ENCODE measurements at places on chromosomes 11 and 22.

DNA sequence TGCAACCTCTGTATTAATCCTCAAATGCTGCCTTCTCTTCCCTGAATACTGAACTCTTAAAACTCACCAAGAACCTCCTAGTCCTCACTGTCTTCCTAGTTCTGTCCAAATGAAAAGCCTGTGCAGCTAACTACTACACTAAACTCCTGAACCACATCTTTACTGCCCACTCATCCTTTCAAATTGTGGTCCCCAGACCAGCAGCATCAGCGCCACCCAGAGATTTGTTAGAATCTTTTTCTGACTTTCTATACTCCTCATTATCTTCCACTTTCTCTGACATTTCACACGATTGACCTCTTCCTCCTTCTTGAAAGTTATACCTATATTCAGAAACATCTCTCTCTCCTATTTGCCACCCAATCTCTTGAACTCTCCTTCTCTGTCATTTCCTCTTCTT, 461.3 kb downstream of the DLG2 start:
- DNase-seq, result no peak

DNA sequence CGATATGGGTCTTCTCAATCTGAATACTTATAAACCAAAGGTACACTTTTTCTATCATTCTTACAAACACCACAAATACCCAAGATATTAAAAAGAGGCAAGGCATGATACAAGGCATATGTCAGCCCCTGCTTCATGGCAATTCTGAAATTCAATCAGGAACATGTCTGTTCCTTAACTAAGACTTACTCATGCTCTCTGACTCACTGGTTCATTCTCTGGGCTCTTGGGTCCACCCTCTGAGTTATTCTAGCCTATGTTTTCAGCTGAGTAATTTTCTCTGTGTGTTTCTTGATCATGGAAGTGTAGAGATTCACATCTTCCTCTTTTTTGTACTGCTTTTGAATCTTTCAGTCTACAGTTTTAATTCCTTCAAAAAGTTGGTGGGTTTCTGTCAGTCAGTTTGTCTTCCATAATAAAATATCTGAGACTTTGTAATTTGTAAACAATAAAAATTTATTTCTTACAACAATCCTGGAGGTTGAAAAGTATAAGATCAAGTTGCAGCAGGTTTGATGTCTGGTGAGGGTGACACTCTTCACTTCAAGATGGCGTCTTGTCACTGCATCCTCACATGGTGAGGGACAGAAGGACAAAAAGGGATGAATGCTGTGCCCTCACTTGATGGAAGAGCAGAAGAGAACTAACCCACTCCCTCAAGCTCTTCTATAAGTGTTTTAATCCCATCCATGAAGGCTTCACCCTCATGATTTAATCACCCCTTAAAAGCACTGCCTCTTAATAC, 211.7 kb downstream of the FAM76B start:
- peak; percentile 70 for DNase-seq

GRCh38 chr11:128563308-128563707, 24.1 kb downstream of the ETS1 start:
- DNase-seq, result no peak

- peak; percentile 44 for DNase-seq
Measured at GRCh38 chr22:35838855-35839576, 121.3 kb downstream of the APOL5 start.

DNA sequence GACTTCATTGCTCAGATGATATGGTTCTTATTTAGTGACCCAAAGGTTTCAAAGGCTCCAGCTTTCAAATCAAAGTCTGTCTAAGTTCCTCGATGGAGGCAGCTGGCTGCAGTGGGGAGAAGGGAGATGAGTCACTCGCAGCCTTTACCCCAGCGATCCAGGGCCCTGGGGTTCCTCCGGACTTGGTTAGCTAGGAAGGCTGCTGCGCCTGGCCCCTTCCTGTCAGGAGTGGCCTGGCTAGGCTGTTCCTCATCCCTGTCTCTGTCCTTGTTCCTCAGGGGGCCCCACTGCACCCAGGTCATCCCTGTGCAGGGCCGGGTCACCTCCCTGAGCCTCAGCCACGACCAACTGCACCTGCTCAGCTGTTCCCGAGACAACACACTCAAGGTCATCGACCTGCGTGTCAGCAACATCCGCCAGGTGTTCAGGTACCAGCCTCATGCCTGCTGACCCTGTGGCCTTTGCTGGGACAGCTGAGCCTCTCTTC, 13.9 kb downstream of the ATG16L2 start:
- peak; percentile 66 for DNase-seq

DNA sequence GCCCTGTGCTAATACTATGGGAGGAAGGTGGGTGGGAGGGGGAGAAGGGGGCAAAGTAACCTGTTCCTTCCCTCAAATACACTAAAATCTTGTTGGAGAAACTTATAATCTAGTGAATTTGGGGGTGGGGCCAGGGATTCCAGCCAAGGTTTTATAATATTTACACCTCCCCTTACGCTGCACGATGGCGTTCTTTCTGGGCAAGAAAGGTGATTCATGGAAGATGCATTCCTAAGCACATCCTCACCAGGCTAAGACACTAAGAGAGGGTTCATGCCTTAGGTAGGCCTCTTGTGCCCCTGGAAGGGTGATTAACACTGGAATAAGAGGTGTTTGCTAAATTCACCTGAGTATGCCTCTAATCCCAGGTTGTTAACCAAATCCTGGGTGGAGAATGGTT, 82.6 kb downstream of the BARX2 start:
- DNase-seq, result no peak

GRCh38 chr11:26014456-26015115, 317.3 kb upstream of the ANO3 start:
- no peak for DNase-seq

GRCh38 chr11:27599217-27599616, 92.6 kb upstream of the LIN7C start:
- no peak for DNase-seq

GRCh38 chr11:99277281-99277680, 256.5 kb downstream of the CNTN5 start:
- no peak for DNase-seq

GRCh38 chr11:7572001-7572712, 58.4 kb downstream of the PPFIBP2 start:
- DNase-seq, result no peak

DNA sequence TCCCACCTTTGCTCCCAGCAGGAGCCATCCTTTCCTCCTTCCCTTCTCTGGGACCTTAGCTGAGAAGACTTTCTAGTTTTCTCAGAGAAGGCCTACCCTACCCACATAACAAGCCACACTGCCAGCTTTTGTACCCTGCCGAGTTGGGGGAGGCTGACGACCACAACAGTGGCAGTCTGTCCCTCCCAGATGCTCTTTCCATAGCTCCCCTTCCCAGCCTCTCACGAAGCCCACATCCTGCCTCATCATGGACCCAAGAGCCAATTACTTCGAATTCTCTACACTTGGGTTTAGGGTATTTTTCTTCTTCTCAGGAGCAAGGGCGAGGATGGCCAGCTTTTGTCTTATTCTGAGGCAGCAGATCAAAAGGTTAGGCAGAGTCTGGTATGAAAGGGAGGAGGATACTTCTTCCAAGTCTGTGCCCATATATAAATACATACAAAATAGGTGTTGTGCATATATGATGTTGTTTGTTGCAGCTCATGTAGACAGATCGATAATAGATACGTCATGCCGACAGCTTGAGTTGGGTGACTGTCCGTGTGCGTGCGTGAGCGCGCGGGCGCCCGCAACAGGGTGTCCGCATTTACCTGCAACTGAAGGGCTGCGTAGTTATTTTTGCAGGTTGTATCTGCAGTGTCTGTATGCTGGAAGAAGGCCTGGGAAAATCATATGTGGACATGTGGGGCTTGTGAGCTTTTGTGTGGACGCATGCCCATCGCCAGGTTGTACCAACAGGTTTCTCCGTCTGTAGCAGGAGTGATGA, 846 bp upstream of the NRGN start:
- no peak for DNase-seq

DNA sequence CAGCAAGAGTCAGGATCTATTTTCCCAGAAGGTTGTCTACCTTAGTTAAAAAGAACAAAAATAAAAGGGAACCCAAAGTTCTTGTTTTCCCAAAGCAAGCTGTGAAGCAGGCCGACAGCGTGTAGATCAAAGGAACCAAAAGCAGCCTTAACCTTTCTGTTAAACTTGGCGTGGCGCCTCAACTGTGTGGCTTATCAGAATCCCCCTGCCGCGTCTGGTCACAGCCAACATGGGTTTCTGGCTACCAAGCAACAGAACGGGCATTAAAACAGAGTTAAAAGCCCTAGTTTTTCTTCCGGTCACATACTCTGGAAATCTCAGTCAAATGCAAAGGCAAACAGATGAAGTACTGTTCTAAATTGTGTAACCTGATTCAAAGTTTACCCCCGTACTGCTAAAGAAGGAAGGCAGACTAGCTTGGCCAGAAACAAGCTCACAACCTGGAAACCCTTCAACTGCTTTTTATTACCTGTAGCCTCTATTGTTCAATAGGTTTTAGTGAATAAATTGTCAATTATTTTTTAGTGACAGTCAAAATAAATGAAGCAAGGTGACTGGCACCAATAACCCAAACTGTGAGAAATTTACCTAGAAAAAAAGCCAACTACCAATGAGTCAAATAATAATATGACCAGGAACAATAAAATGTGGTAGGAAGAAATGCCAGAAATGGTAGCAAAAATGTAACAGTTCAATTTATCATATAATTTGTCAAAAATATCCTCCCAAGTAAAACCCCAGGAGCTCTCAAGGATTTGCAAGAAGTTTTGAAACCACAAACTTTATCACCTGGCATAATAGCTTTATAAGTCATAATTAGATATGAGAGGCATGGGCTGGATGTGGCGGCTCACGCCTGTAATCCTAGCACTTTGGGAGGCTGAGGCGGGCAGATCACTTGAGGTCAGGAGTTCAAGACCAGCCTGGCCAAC, 21.4 kb downstream of the CHKA start:
- no peak for DNase-seq

GRCh38 chr11:12628314-12628713, 45.9 kb upstream of the TEAD1 start:
- DNase-seq, result no peak
